ENCODE measurements at places on chromosomes 5 and 9. TPM values are rescaled to one million over a fixed set of nuclear protein-coding genes. Genes with fewer than 3 reads are reported as not detected.

Gene TSSK1B
- not detected for total RNA-seq

DNA sequence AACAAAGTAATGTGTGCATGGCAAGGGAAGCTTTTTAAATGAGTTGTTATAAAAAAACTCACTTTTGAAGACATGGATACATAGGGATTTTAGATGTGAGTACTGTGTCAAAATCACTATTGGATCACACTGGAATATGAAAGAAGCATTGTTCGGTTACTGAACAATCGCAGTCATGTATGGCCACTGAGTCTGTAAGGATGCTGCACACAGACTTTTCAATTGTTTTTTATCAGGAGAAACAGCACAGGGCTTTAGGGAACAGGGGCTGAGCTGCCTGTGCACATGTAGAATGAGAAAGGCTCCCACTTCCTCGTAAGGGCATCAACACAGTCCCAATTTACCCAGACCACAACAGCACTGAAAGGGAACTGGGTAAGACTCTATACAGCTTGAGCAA lies 1333.9 kb upstream of the DMAC1 start:
- no peak overlapping the region for H3K4me3 ChIP-seq
- H3K27ac ChIP-seq, result no peak overlapping the region

DNA sequence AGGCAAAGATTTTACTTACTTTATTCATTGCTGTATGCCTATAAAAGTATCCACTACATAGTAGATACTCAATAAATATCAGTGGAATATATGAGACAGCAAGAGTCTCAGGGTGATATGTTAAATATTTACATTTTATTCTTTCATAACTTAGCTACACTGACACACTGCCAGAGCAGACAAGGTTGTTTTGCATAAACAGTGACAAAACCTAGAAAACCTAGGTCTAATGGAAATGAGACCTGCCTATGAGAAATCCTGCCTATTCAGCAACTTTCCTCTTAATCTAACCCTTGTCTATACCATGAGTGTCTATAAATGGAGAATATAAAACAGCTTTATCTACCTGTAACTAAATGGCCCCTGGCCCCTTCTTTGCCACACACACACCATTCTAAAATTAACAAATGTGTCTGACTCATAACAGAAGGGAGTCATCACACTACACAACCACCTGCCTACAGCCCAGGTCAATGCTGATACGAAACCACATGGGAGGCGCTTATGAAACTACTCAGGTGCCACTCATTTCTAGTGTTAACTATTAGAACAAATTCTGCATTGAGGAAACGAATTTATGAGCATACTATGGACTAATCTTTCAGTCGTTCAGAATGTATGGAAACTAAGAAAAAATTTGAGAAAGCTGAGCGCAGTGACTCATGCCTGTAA lies 60.3 kb downstream of the UBAP2 start:
- no peak overlapping the region for H3K4me3 ChIP-seq
- peaks cover 6% of the 10 kb centered on the region for H3K4me1 ChIP-seq
- no peaks in the 10 kb centered on the region for H3K27me3 ChIP-seq
- DNase-seq, result no peak
- H3K36me3 ChIP-seq, result peaks cover 10% of the 10 kb centered on the region

Gene BARHL1
- total RNA-seq, result not detected

GRCh38 chr5:116746668-116747067 lies 172.0 kb upstream of the SEMA6A start:
- H3K27ac ChIP-seq, result no peak overlapping the region
- H3K36me3 ChIP-seq, result no peaks in the 10 kb centered on the region
- H3K4me3 ChIP-seq, result no peak overlapping the region
- no peaks in the 10 kb centered on the region for H3K27me3 ChIP-seq

DNA sequence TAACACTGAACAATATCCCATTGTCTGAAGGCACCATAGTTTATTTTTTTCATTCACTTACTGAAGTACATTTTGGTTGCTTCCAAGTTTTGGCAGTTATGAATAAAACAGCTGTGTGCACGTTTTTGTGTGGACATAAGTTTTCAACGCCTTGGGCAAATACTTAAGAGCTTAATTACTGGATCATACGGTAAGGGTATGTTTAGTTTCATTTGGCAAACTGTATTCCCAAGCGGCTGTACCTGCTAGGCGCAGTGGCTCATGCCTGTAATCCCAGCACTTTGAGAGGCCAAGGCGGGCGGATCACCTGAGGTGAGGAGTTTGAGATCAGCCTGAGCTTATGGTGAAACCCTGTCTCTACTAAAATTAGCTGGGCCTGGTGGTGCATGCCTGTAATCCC lies 63.7 kb upstream of the FAM120A start:
- no peak overlapping the region for H3K27ac ChIP-seq
- no peaks in the 10 kb centered on the region for H3K36me3 ChIP-seq
- DNase-seq, result no peak
- H3K4me3 ChIP-seq, result no peak overlapping the region
- peaks cover 9% of the 10 kb centered on the region for H3K27me3 ChIP-seq
- no peaks in the 10 kb centered on the region for H3K4me1 ChIP-seq

Gene MAN2A1
- 42.9 TPM for total RNA-seq

- no peak overlapping the region for H3K4me3 ChIP-seq
- H3K4me1 ChIP-seq, result peaks cover 9% of the 10 kb centered on the region
- H3K27me3 ChIP-seq, result peaks cover 4% of the 10 kb centered on the region
- no peak for DNase-seq
- no peak overlapping the region for H3K27ac ChIP-seq
These were observed 82.7 kb downstream of the SHC3 start for GRCh38 chr9:89095761-89096528.

- H3K4me1 ChIP-seq, result peaks cover 48% of the 10 kb centered on the region
- no peak overlapping the region for H3K27ac ChIP-seq
- H3K4me3 ChIP-seq, result no peak overlapping the region
- peaks cover 2% of the 10 kb centered on the region for H3K27me3 ChIP-seq
- H3K36me3 ChIP-seq, result no peaks in the 10 kb centered on the region
- DNase-seq, result no peak
These were observed 27.4 kb downstream of the BICD2 start for GRCh38 chr9:92737216-92737606.

Gene OR1J2
- not detected for total RNA-seq

GRCh38 chr5:40689438-40689837 lies 9.7 kb downstream of the PTGER4 start:
- peaks cover 55% of the 10 kb centered on the region for H3K4me1 ChIP-seq
- peak overlapping the region; percentile 74 for H3K27ac ChIP-seq
- peaks cover 12% of the 10 kb centered on the region for H3K36me3 ChIP-seq
- no peak overlapping the region for H3K4me3 ChIP-seq
- H3K27me3 ChIP-seq, result no peaks in the 10 kb centered on the region

GRCh38 chr5:64839936-64840335 lies 71.2 kb downstream of the CWC27 start:
- no peak overlapping the region for H3K27ac ChIP-seq
- no peaks in the 10 kb centered on the region for H3K27me3 ChIP-seq
- no peak for DNase-seq
- peaks cover 34% of the 10 kb centered on the region for H3K36me3 ChIP-seq
- peaks cover 30% of the 10 kb centered on the region for H3K4me1 ChIP-seq

GRCh38 chr5:81601919-81602318 lies 149.0 kb downstream of the SSBP2 start:
- no peak for DNase-seq
- H3K4me1 ChIP-seq, result peaks cover 13% of the 10 kb centered on the region
- peaks cover 3% of the 10 kb centered on the region for H3K27me3 ChIP-seq
- H3K27ac ChIP-seq, result no peak overlapping the region

Gene PTGR1
- total RNA-seq, result 86.6 TPM

- H3K4me3 ChIP-seq, result peak overlapping the region; percentile 34
- H3K36me3 ChIP-seq, result no peaks in the 10 kb centered on the region
- peak overlapping the region; percentile 25 for H3K27ac ChIP-seq
- peaks cover 22% of the 10 kb centered on the region for H3K4me1 ChIP-seq
- H3K27me3 ChIP-seq, result peaks cover 2% of the 10 kb centered on the region
These were observed 523.0 kb downstream of the MTRR start for GRCh38 chr5:8391911-8392310.

DNA sequence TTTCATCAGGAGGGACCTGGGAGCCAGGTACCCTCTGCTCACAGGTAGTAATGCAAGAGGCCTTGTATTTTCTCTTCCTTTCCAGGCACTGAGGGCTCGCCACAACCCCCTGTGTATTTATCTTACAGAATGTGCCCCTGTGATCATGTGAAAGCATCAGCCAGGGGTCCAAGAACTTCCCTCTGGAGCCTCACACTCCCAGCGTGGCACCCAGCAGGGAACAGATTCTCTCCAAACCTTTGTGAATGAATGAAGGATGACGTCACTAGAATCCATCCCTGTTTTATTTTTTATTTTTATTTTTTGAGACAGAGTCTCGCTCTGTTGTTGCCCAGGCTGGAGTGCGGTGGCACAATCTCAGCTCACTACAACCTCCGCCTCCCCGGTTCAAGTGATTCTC lies 107.3 kb upstream of the IER5L start:
- no peak overlapping the region for H3K4me3 ChIP-seq
- no peak overlapping the region for H3K27ac ChIP-seq
- no peaks in the 10 kb centered on the region for H3K36me3 ChIP-seq
- peaks cover 4% of the 10 kb centered on the region for H3K27me3 ChIP-seq
- no peaks in the 10 kb centered on the region for H3K4me1 ChIP-seq

- DNase-seq, result no peak
- peaks cover 11% of the 10 kb centered on the region for H3K27me3 ChIP-seq
- H3K27ac ChIP-seq, result no peak overlapping the region
- peaks cover 5% of the 10 kb centered on the region for H3K4me1 ChIP-seq
- H3K36me3 ChIP-seq, result no peaks in the 10 kb centered on the region
These were observed 24.5 kb downstream of the IGIP start for GRCh38 chr5:140150201-140150600.

Gene PCDHGA2
- total RNA-seq, result 1.3 TPM

Gene NME5
- total RNA-seq, result 0.54 TPM

Gene SLU7
- total RNA-seq, result 45.8 TPM

Gene GRM6
- total RNA-seq, result not detected

DNA sequence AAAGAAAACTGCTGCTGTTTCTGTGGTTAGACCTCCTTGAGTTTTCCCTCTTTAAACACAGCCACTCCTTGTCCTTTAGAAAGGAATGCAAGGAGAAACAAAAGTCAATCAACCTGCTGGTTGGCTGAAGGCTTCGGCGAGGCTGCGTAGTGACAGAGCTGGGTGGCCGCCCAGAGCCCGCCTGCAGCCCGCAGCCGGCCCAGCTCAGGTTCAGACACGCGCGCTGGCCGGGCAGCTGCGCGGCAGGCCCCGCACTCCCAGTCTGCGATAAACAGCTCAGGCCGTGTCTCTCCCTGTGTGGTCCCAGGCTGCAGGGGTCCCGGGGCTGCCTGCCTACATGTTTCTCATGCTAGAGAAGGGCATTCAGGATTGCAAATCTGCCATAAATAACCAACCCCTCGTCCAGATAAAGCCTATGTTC lies 115.4 kb downstream of the HSD17B3 start:
- no peaks in the 10 kb centered on the region for H3K4me1 ChIP-seq
- no peak overlapping the region for H3K27ac ChIP-seq
- H3K27me3 ChIP-seq, result peaks cover 18% of the 10 kb centered on the region
- no peaks in the 10 kb centered on the region for H3K36me3 ChIP-seq

- peaks cover 23% of the 10 kb centered on the region for H3K27me3 ChIP-seq
- H3K27ac ChIP-seq, result no peak overlapping the region
- DNase-seq, result no peak
These were observed 1.3 kb upstream of the ANKRD18A start for GRCh38 chr9:38621434-38622287.

Gene PCSK1
- total RNA-seq, result not detected

DNA sequence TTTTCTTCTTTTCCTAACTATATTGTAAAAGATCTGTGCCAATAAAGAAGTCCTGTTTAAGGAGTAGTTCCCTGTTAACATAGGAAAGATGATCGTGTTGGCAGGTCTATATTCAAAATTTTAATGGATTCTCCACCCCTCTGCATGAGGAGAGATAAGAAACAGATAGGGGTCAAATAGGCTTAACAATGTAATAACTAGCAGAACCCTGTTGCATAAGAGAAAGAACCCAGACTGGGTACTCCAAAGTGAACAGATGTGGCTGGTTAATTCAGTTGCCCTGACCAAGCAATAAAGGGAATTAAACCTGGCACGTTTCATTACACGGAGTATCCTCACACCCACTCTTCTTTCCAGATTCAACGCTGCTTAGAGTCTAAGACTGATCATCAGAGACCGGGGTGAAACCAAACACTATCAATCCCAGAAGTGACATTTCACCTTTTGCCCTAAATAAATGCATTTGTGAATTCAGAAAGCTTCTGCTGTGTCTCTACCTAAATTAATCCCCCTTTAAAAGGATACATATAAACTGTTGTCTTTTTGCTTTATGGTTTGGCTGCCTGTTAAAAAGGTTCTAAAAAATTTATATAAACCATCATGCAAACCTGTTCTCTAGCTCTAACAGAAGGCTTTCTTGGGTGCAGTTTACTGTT lies 1276.9 kb upstream of the WWC1 start:
- no peaks in the 10 kb centered on the region for H3K4me1 ChIP-seq
- no peaks in the 10 kb centered on the region for H3K27me3 ChIP-seq
- H3K36me3 ChIP-seq, result no peaks in the 10 kb centered on the region
- H3K4me3 ChIP-seq, result no peak overlapping the region
- DNase-seq, result no peak
- no peak overlapping the region for H3K27ac ChIP-seq

DNA sequence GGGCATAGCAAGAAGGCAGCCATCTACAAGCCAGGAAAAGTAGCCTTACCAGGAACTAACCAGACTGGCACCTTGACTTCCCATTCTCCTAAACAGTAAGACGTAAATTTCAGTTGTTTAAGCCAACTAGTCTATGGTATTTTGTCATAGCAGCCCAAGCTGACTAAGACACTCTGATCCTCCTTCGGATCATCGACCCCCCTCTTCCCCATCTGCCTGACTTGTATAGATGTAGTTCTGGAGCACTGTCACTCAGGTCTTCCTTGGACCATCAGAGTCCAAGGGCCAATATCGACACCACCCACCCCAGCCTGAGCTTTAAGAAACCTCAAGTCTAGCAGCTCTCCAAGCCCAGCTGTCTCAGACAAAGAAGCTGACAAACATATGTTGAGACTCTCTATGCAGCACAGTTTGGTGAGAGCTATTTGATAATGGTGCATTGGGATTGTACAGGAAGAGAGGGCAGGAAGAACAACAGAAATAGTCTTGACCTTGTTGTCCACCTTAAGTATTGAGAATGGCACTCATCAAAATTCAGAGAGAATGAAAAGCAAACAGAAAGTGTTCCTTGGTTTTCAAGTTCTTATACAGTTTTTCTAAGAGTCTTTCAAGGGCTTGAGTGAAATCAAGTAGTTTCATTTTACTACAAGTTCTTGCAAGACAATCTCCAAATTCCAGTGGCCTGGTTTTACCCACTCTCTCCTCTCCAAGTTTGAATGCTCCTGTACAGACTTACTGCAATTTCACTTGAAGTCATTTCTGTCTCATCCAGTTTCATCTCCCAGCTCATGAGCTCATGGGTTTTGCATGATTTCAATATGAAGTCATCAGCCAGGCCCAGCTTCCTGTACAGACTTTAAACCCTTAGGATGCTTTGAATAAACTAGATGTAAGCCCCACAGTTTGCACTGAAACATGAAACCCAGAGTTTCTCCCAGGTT lies 122.3 kb upstream of the RAI14 start:
- DNase-seq, result peak; percentile 89
- peaks cover 3% of the 10 kb centered on the region for H3K27me3 ChIP-seq
- peak overlapping the region; percentile 96 for H3K27ac ChIP-seq
- H3K36me3 ChIP-seq, result no peaks in the 10 kb centered on the region

GRCh38 chr5:107533910-107534876 lies 136.5 kb downstream of the EFNA5 start:
- no peaks in the 10 kb centered on the region for H3K36me3 ChIP-seq
- no peak for DNase-seq
- H3K4me3 ChIP-seq, result no peak overlapping the region
- no peak overlapping the region for H3K27ac ChIP-seq
- no peaks in the 10 kb centered on the region for H3K4me1 ChIP-seq
- peaks cover 3% of the 10 kb centered on the region for H3K27me3 ChIP-seq

- H3K27ac ChIP-seq, result peak overlapping the region; percentile 87
- peaks cover 34% of the 10 kb centered on the region for H3K4me1 ChIP-seq
- no peaks in the 10 kb centered on the region for H3K36me3 ChIP-seq
- H3K4me3 ChIP-seq, result peak overlapping the region; percentile 35
- H3K27me3 ChIP-seq, result peaks cover 1% of the 10 kb centered on the region
These were observed 372.1 kb upstream of the RIOK2 start for GRCh38 chr5:97554977-97555643.

All from HFFc6 (cell line).